Hematopoietic multipotent progenitor cell treated with erythropoietin and hydrocortisone succinate and interleukin-3 and kit ligand, for 8 days (in vitro differentiated cells): ENCODE measurements at places on chromosomes 7 and 10.
A peak's percentile ranks its signal among the peaks of the same experiment; 100 is the strongest.

- DNase-seq: peak; percentile 9
Measured at GRCh38 chr10:2897619-2898508, 169.5 kb upstream of the PFKP start.

GRCh38 chr10:3925184-3925583, 140.2 kb upstream of the KLF6 start:
- DNase-seq: no peak

DNA sequence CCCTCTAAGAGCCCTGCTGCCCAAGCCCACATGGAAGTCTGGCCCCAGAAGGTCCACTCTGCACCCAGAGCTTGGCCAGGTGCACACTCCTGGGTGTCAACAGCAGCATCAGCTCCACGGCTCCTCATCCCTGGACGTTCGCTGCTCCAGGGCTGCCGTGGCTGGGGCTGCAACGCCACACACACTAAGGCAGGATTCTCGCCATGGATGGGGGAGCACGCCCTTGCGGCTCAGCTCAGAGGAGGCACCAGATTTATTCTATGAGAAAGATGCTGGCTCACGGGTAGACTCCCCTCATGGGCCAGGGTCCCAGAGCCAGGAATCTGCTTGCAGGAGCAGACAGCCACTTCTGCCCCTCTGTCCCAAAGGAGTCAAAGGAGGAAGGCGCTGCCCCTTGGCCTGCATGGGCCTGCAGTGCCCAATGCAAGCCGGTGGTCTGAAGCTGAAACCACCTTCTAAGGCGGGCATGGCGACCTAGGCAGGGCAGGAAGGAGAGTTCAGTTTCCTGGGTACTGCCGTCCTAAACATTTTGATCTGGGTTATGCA, 42.1 kb downstream of the CFAP46 start:
- no peak for DNase-seq

DNA sequence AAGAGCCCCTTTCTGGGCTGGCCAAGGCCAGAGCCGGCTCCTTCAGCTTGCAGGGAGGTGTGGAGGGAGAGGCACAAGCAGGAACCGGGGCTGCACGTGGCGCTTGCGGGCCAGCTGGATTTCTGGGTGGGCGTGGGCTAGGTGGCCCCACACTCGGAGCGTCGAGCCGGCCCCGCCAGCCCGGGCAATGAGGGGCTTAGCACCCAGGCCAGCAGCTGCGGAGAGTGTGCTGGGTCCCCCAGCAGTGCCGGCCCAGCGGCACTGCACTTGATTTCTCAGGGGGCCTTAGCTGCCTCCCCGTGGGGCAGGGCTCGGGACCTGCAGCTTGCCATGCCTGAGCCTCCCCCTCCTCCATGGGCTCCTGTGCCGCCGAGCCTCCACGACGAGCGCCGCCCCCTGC, 48.1 kb downstream of the SH2D4B start:
- DNase-seq: no peak

DNA sequence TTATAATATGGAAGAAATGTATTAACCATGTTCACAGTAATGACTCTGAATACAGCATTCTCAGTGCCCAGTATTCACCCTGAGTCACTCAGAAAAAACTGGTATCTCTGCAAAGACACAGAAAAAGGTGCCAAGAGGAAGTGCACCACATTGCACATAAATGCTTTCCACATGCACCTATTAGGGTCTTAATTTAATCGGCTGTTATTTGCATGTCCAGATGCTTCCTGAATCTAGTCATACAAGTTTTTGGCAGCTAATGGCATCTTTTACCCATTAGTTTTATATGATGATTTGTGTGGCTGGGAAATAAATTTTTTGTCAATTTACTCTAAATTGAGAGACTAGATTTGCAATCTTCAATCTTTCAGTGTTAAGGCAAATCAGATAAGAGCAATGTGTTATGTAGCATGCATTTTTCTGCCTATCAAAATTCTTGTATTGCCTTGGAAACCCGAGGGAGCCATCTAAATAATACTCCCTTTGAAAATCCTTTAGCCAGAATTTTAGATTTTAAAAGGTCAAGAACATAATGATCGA, 58.2 kb downstream of the ZNF680 start:
- DNase-seq: no peak
